Esophagus muscularis mucosa (tissue), 4 donors: ENCODE measurements at places on chromosomes 16 and 17. TPM values are rescaled to one million over a fixed set of nuclear protein-coding genes. Genes with fewer than 3 reads are reported as not detected.

CPNE7 gene
- total RNA-seq = 1.7 TPM

DNASE1L2 gene
- 0.86 TPM for total RNA-seq

MYH2 gene
- 1.4 TPM for total RNA-seq

WNT9B gene
- 0.66 TPM for total RNA-seq

EFNB3 gene
- total RNA-seq = 0.42 TPM

PHB1 gene
- 97.7 TPM for total RNA-seq

OR4D1 gene
- not detected for total RNA-seq
